Neural crest cell (in vitro differentiated cells): ENCODE measurements at places on chromosomes 4 and X. TPM values are rescaled to one million over a fixed set of nuclear protein-coding genes. Genes with fewer than 3 reads are reported as not detected.

DNA sequence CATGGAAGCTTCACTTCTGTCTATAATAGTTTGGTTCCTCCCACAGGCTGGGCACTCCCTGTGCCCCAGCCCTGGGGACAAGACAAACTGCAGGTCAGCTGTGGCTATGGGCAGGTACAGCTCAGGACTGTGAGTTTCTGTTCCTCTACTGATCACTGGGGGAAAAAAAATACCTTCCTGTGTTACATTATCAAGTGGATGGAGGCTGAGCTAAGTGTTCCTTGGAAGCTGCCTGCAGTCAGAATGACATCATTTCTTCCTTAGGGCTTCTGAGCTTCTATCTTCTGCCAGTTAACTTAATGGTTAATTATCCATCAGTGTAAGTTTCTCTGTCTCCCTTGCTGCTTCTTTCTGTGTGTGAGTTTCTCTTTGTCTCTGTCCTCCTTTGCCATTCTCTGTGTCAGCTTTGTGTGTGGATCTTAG is 4.6 kb downstream of the RAB33A start:
- H3K27me3 ChIP-seq: no peaks in the 10 kb centered on the region
- H3K27ac ChIP-seq: peak overlapping the region; percentile 91
- H3K36me3 ChIP-seq: peaks cover 13% of the 10 kb centered on the region
- peaks cover 48% of the 10 kb centered on the region for H3K4me1 ChIP-seq

DNA sequence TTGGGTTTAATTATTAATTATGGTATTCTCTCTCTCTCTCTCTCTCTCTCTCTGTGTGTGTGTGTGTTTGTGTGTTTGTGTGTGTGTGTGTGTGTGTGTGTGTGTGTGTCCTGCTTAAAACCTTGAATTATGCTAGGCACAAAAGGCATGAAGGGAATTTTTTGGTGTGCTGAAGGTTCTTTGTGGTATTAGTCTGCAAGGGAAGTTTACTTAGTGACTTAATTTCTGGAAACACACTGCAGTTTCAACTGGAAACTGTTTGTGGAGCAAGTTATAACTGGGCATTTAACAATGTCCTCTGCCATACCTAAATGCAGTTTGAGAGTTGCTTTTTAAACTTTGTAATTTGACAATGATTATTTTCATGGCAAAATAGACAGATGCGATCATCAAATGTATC is 111.7 kb downstream of the FRMPD4 start:
- no peak for DNase-seq
- H3K4me1 ChIP-seq: no peaks in the 10 kb centered on the region
- H3K27me3 ChIP-seq: no peaks in the 10 kb centered on the region
- H3K27ac ChIP-seq: no peak overlapping the region
- H3K4me3 ChIP-seq: no peak overlapping the region

- H3K4me1 ChIP-seq: peaks cover 31% of the 10 kb centered on the region
- peak; percentile 66 for DNase-seq
- H3K36me3 ChIP-seq: no peaks in the 10 kb centered on the region
- no peaks in the 10 kb centered on the region for H3K27me3 ChIP-seq
Measured at GRCh38 chr4:143336781-143337599, at the start of gene GAB1. Gene GAB1 (plus strand): TSS chr4:143336876. CDS start chr4:143337189, 313 bp downstream.

DNA sequence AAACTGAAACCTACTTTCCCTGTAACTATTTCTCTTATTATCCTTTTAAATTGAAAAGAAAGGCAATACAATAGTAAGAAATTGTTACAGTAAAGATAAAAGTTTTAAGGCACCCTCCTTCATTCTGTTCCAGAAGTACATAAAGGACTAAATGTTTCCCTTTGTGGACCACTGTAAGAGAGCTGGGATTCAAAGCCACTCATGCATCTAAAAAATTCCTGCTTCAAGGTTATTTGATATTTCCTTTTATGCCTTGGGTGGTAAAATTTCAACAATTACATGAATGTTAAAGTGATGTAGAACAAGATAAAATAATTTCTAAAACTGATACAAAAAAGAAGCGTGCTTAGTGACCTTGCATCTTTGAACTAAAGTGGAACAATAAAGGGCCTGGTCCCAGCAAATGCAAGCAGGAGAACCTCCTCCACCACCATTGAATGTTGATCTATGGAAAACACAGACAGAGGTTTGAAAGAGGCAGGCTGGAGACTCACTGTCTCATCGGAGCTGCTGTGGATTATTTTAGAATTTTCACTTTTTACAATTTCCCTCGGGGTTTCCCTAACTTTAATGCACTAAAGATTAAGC is 42.3 kb upstream of the PRSS12 start:
- peak overlapping the region; percentile 57 for H3K27ac ChIP-seq
- DNase-seq: no peak
- peaks cover 39% of the 10 kb centered on the region for H3K4me1 ChIP-seq

DNA sequence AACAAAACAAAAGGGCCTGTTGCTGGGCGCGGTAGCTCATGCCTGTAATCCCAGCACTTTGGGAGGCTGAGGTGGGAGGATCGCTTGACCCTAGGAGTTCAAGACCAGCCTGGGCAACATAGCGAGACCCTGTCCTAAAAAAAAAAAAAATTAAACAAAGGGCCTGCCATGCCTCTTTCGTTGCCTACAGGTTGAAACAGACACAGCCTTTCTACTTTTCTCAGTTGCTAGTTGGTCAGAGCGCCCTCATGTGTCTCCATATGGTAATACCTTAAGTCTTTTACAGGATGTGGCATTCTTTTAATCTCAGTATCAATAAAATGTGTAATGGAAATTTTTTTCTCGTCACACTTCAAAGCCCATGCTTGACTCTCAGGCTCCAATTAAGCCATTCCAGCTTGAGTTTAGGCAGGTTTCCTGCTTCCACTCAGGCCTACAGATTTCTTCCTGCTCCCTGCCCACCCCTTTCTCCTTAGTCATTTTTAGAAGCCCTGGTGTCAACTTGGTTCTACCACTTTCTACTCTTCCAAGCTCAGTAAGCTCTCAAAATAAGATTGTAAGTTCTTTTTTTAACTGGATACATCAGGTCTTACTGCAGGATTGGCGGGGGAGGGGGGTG is 4.6 kb upstream of the SOWAHD start:
- peaks cover 16% of the 10 kb centered on the region for H3K27me3 ChIP-seq
- peaks cover 6% of the 10 kb centered on the region for H3K36me3 ChIP-seq
- peaks cover 19% of the 10 kb centered on the region for H3K4me1 ChIP-seq
- H3K4me3 ChIP-seq: peak overlapping the region; percentile 41
- peak; percentile 6 for DNase-seq

DNA sequence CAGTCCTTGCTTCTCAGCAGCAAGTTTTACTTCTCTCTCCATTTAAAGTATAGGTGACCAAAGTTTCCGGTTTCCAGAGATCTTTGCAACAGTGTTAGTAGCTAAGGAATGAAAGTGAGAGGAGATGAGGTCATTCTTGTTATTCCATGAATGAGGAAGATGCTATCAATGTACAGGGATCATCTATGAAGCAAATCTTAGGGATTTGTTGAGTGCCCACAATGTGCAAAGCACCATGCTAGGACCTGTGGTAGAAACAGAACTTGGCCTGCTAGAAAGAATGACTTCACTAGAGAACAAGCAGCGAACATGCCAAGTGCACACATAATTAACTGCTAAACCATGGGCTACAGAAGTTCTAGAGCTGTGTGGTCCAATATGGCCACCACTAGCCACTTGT is 112.5 kb downstream of the MID1 start:
- H3K36me3 ChIP-seq: peaks cover 10% of the 10 kb centered on the region
- DNase-seq: no peak
- no peak overlapping the region for H3K4me3 ChIP-seq
- H3K27me3 ChIP-seq: no peaks in the 10 kb centered on the region
- peaks cover 30% of the 10 kb centered on the region for H3K4me1 ChIP-seq

GSX2 gene
- total RNA-seq: not detected in 2 replicates

CXCL9 gene
- not detected in 2 replicates for total RNA-seq

MGST2 gene
- 15.0 and 15.3 TPM in 2 replicates for total RNA-seq
